Vagina (tissue), 2 donors: ENCODE measurements at places on chromosomes 6 and 20.

DNA sequence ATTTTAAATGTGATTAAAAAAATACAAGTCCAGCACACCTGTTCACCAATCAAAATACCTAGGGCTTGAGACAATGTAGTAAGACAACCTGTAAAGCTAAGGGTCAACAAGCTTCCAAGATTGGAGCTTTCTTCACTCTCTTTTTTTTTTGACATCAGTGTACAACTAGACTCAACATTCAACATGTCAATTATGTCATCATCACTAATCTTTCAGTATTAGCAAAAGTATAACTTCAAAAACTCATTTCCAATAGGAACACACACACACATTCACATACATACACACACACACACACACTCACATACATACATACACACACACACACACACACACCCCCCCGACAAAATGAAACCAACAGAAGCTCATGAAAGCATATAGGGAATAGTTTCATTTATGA, 26.0 kb downstream of the PRKN start:
- no peak for DNase-seq

DNA sequence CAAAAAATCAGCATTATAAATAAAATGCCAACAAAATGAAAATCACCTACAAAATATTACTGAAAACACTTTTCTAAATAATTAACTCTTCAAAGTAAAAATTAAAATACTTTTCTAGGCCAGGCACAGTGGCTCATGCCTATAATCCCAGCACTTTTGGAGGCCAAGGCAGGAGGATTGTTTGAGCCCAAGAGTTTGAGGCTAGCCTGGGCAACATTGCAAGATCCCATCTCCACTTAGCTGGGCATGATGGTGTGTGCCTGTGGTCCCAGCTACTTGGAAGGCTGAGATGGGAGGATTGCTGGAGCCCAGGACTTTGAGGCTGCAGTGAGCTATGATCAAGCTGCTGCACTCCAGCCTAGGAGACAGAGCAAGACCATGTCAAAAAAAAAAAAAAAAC, 6.4 kb downstream of the SERPINB9 start:
- DNase-seq: no peak

DNA sequence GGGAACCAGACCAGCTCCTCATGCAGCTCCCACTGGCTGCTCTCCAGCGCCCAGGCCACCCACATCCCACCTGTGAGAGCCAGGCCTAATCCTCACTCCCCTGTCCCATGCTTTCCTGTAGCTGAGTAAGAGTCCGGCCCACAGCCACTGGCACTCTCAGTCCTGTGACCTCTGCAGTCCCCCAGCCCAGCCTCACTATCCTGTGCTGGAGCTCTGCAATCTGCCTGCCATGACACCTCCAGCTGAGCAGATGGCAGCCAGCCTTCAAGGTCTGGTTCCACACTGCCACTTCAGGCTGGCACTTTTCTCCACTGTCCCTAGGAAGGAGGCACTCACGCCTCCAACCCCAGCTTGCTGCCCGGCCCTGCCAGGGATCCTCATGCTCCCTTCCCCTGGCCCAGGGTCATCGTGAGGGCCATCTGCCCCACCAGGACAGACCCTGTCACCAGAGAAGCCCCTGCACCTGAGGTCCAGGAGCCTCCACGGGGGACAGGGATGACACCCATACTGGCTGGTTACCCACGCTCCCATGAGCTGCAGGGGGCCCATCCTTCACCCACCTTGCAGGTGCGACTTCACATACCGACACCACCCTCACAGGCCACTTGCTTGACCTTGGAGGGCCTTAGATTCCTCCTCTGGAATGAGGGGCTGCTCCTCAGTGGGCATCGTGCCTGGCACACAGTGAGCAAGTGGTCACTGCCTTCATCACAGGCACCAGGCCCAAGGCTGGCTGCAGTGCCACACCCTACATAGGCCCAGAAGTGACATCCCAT, 100.1 kb downstream of the ASXL1 start:
- DNase-seq: no peak

GRCh38 chr20:49775229-49775693, 37.4 kb upstream of the SLC9A8 start:
- DNase-seq: no peak

- no peak for DNase-seq
Measured at GRCh38 chr6:4804095-4804494, 27.9 kb downstream of the CDYL start.

DNA sequence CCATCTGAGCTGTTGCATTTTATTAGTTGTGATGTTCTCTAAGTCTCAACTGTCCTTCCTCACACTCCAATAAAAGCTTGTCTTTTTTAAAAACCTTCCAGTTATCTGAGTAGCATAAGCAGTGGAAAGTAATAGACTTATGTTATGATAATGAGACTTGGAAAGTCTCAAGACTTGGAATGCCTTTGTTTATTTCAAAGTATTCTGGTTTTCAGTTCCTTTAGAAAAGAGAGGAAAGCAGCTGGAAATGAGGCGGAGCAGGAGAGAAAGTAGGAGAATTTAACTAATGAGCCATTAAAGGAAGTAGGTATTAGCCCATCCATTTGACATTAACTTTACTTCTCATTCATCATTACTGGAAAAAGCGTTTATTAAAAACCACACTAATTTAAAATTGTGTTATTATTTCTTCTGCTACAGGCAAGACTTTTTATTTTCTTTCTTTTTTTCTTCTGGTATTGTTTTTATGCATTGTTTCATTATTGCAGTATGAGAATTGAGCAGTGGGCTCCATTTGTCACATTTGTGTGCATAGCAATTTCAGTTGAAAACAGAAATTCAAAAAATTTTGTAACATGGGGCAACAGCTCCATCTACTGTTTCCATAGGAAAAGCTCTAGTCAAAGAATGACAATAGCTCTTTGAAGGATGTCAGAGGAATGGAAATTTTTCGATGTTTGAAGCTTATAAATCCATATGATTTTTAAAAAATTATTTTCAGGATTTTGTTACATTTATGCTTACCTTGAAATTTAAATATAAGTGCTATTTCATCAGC, 194.8 kb downstream of the COL9A1 start:
- no peak for DNase-seq

GRCh38 chr6:125802943-125803377, 12.2 kb downstream of the NCOA7 start:
- no peak for DNase-seq

DNA sequence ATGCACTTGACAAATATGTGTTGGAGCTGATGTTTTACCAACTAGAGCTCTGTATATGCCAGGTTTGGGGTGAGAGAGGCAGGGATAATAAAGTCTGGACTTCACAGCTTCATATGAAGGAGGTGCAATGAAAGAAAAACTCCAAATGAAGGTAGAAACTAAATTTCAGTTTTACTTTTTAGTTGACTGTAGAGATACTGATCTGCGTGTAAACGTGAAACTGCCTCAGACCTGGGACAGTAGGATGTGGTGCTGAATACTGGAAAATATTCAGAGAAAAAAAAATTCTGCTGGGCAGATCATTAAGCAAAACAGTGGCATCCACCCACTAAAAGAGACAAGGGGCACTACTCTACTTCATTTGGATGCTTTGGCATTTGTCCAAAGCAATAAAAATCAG, 94.5 kb downstream of the BACH2 start:
- DNase-seq: no peak

DNA sequence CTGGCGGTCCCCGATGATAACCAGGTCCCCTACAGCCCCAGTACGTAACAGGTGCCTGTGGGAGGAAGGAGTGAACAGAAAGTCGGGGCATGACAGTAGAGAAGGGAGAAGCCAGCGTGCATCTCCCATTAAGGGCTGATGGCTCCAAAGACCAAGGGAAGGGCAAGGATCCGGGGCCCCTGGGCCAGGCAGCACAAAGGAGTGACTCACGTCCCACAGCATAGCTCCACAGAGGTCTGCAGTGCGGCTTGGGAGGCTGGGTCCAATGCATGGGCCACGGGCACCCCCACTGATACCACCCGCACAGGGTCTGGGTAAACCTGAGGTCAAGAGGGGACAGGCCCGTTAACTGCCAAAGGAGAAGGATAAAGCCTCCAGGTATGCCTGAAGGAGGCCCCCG, 10.3 kb downstream of the AARS2 start:
- DNase-seq: no peak

DNA sequence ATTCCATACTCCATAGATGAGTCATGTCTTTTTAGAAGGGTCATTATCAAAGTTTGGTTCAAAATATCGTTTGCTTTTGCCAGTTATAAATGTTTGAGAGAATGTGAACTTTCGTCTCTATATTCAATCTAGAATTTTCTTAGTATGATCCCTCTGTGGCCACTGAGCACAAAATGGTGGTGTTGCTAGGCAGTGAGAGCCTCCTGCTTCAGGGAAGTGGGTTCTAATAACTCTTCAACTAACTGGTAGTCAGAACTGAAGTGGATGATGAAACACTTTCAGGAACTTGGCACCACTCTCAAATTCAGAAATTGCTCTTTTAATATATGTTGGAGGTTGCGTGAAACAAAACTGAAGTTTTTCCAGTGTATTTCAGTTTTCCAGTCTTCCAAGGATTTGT, 125.0 kb upstream of the DOK5 start:
- no peak for DNase-seq

GRCh38 chr6:45702849-45703739, 312.6 kb downstream of the CLIC5 start:
- no peak for DNase-seq

GRCh38 chr6:18036781-18037180, 49.3 kb upstream of the KIF13A start:
- no peak for DNase-seq

- DNase-seq: no peak
Measured at GRCh38 chr6:39057251-39058155, 8.9 kb downstream of the GLP1R start.

DNA sequence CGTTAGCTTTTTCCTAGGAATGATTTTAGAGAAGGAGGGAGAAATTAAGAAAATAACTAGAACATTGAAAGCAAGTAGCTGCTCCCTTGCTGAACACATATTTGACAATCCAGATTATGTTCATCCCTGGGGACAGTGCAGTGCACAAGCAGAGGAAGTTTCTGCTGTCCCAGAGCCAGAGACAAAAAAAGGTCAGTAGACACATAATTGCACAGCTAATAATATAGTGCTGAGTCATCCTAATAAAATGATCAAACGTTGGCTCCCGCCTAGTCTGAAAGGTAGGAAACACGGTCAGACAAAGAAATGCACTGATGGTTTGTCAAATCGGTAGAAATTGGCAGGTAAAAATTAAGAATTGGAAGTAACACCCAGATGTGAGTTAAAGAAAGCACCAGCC, 21.7 kb upstream of the SSTR4 start:
- peak; percentile 32 for DNase-seq

- DNase-seq: no peak
Measured at GRCh38 chr6:52893803-52894202, 15.7 kb downstream of the GSTA3 start.

GRCh38 chr6:16354692-16355091, 116.3 kb downstream of the GMPR start:
- DNase-seq: no peak

DNA sequence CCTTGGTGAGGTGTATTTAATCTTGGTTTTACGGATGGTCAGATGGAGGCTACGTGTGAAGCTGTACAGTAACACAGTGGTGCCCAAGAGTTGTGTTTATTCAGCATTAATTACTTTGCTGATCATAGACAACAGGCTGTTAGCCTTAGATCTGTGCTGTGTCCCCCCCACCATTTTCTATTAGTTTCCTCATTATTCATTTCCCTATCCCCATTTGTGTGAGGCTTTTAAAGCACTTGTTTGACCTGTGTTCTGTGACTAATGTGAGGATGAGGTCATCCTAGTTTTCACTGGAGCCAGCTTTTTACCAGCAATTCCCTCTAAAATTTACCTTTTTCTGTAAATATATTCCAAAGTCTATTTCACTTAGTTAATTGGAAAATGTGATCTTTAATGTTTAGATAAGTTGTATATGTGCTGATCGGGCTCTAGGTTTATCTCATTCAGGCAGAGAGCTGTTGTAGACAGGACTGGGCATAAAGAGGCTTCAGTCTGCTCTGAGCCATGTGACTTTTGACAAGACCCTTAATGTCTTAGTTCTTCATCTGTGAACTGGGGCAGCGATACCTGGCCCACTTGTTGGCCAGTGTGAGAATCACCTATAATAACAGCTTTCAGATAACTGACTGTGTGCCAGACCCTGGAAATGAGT, 8.4 kb downstream of the MAPRE1 start:
- no peak for DNase-seq

DNA sequence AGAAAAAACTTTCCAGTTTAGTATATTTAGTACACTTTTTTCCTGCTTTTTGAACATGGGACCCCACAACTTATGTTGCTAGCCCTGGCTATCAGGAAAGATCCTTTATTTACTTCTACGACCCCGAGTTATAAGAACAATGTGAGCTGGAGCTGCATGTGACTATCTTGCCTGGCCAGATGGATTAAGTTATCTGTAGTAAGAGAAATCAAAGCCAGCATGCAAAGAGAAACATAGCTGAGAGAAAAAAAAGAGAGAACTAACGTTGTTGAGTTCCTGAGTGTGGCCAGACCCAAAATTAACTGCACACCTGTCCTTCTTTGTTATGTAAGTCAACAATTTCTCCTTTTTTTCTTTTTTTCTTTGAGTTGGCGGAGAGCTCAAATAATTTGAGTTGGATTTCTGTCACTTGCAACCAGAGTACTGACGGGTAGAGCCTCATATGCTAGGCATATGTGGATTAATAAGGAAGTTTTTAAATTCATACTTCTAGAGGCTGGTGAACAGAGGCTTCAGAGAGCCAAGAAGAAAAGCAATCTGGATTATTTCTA, 219.5 kb downstream of the HACE1 start:
- no peak for DNase-seq

DNA sequence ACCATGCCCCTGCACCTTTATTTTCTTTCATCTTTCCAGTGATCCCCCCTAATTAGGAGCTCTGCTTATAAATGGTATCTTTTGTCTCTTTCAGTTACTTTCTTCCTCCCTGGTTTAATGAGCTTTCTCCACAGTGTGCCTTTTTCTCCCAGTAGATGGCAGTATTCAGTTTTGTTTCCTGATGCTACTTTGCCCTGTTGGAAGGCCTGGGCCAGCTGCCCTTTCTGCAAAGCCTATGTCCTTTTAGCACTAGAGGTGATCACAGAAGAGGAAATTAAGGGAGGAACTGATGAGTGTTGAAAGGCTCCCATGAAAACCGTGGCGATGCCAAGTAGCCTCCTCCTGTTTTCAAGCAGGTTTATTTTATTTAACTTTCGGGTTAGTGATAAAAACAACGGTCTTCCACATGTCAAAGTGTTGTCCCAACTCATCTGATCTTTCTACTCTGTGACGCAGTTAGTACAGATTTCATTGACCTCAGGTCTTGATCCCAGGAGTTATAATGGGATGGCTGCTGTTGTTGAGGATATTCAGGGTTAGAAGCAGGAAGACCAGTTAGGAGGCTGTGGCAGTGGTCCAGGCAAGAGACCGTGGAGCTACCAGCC, 184.2 kb upstream of the BMP2 start:
- no peak for DNase-seq
